ENCODE measurements at places on chromosomes 7 and 10.

GRCh38 chr7:114818501-114818900 is 103.4 kb upstream of the MDFIC start:
- no peak for DNase-seq

GRCh38 chr7:106895246-106895864 is 30.3 kb downstream of the PIK3CG start:
- no peak for DNase-seq

DNA sequence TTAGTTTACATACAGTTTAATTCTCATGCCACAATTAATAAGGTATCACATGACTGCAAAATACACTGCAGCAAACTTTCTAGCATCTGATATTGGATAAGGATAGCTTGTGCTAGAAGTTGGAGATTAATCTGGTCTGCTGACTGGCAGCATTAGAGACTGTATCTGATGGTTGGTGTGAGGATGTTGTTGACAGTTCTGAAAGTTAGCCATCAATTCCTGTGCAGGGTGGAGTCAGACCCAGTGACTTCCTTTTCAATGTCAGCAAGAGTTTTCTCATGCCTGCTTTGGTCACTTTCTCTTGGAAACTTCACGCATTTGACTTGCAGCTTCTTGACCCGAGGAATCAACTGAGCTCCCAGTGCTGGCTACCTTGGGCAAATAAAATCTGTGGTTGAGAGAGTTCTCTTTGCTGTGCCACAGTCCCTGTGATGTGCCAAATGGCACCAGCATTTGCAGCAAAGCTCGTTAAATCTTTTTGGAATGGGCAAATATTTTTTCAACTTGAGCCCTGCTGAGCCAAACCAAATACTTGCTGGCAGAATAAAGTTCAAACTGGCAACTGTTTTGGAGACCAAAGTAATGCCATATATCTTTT is 233.0 kb downstream of the TRIL start:
- DNase-seq: no peak

DNA sequence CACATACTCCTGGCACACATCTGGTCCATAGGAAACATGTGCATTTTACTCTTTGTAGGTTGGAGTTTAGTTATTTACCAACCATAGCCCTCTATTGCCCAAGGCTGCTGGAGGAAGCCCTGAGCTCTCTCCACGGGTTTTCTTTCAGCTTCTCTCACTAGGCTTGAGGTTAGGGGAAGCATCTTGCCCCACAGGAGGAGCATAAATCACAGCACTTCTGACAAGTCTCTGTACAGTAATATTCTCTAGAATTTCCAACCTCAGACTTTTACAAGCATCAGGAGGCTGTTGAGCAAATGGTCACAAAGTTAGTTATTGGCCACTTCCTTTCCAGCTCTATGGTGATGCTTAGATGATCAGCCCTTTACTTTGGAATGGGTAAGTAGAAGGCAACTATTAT is 122.9 kb upstream of the GLI3 start:
- DNase-seq: no peak

GRCh38 chr7:155931396-155932085 is 119.3 kb upstream of the SHH start:
- DNase-seq: no peak

DNA sequence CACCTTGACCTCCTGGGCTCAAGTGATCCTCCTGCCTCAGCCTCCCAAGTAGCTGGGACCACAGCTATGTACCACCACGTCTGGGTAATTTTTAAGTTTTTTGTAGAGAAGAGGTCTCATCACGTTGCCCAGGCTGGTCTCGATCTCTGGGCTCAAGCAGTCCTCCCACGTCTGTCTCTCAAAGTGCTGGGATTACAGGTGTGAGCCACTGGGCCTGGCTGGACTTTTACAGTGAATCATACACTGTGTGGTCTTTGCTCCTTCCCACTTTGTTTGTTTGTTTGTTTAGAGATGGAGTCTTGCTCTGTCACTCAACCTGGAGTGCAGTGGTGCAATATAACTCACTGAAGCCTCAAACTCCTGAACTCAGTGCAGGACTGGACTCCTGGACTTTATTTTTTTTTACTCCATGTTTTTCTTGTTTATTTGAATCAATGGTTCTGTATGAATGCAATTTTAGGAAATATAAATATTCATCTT is 12.5 kb downstream of the PPIA start:
- no peak for DNase-seq

DNA sequence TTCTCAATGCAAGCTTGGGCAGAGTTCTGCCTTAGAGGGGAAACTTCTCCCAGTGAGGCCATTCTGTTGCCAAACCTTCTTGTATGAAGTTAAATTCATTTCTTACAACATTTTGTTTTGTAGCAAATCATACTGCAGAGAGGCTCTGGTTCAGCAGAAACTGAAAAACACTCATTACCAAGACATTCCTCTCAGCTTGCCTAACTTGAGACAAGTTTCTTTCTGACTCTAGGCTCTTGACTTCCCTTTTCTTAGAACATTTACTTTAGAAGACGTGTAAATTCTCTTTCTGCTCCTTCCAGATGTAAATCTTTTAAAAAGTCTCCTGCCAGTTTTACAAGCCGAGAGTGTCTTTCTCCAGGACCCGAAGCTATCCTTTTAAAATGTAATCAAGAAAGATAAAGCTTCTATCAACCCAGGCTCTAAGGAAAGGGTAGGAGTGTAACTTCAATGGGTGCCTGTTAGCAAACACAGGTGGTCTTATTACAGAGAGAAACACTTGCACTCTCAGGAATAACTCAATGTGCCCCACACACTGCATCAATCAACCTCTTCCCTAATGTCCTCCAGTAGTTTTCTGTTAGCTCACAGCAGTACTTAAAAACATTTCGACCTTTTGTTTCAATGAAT is 80.5 kb upstream of the TAS2R16 start:
- DNase-seq: no peak

DNA sequence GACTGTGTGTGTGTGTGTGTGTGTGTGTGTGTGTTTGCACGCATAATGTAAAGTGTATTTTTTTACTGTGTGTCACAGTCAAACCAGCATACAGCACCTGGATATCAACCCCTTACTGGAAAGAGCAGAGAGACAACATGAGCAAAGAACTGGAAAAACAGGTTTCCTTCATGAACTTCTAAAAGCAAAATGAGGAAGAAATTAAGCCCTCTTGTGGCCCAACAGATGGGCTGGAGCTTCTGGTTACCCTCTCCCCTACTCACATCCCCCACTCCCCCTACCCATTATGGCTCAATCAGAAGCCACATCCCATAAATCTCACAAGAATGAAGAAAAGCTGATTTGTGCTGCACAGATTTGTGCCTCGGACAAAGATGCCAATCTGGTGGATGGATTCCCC is 36.2 kb downstream of the PDE1C start:
- no peak for DNase-seq

GRCh38 chr7:128136215-128136597 is 104.9 kb upstream of the LEP start:
- DNase-seq: no peak

DNA sequence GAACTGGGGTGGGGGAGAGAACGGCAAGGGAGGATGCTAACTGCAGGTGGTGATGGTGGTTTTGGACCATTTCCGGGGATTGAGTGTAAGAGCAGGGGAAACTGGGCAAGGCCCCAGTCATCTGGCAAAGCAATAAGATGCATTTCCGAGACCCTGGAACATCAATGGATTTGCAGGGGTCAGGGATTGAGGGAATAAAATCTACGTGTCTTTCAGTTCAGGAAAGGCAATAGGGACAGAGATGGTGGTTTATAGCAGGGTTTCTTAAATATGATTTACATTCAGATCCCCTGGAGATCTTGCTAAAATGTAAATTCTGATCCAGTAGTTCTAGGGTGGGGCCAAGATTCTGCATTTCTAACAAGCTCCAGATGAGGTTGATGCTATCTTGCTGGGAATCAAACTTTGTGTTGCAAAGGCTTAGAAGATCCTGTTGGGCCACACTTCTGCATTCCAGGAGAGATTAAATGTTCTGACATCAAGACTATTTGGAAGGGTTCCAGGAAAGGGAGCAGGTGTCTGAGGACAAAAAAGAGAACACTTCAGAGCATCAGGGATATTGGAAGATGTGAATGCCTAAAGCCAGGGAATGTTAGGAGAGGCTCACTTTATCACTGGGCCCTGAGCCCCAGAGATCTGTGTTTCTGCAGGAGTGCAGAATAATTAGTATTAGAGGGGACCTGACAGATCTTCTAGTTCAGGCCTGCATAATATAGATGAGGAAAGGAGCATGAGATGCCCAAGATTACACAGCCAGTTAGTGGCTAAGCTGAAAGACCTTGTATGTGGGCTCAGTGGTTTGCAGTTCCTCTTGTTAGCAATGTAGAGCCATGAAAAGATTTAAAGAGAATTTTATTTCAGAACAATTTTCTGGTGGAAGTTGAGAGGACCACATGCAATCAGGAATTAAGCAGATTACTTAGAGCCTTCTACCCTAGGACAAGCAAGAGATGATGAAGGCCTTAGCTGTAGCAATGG is 32.4 kb downstream of the BLNK start:
- no peak for DNase-seq

GRCh38 chr10:17199351-17199804 is 2.1 kb downstream of the TRDMT1 start:
- no peak for DNase-seq

GRCh38 chr7:12786494-12786893 is 99.1 kb downstream of the ARL4A start:
- no peak for DNase-seq

- DNase-seq: no peak
Measured at GRCh38 chr7:97011536-97012364, 6.4 kb downstream of the DLX6 start.

GRCh38 chr7:114973147-114973546 is 51.3 kb downstream of the MDFIC start:
- DNase-seq: no peak

GRCh38 chr10:71868192-71868697 is 17.2 kb upstream of the PSAP start:
- DNase-seq: no peak

GRCh38 chr10:69446650-69447151 is 4.6 kb upstream of the TSPAN15 start:
- no peak for DNase-seq

DNA sequence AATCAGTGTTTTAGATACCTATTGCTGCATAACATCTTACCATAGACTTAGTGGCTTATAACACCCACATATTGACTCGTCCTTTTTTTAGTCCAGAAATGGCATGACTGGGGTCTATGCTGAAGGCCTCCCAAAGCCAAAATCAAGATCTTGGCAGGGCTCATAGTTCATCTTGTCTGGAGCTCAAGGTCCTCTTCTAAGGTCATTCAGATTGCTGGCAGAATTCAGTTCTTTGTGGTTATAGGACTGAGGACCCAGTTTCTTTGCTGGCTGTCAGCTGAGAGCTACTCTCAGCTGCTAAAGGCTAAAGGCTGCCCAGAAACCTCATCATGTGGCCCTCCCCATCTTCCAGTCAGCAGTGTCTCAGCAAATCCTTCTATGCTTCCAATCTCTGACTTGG is 165.5 kb downstream of the FAM107B start:
- DNase-seq: no peak
